ENCODE measurements at places on chromosomes 7 and 10.

- DNase-seq, result no peak
These were observed 363.3 kb upstream of the MBL2 start for GRCh38 chr10:53135897-53136253.

GRCh38 chr10:133075346-133076137 is 12.2 kb upstream of the ADGRA1 start:
- no peak for DNase-seq

GRCh38 chr7:135300913-135301765 is 67.5 kb downstream of the STRA8 start:
- DNase-seq, result no peak

DNA sequence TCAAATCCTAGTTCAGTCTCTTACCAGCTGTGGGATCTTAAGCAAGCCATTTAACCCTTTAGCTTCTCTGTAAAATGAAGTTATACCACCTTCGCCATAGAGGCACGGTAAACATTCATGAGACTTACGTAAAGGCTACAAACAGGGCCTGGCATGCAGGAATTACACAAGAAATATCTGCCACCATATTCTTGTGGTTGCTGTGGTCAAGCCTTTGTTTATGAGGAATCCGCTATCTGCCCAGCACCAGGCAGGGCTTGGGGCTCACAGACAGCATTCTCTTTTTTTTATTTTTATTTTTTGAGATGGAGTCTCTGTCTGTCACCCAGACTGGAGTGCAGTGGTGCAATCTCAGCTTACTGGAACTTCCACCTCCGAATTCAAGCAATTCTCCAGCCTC is 9.9 kb downstream of the AIFM2 start:
- DNase-seq, result peak; percentile 97

DNA sequence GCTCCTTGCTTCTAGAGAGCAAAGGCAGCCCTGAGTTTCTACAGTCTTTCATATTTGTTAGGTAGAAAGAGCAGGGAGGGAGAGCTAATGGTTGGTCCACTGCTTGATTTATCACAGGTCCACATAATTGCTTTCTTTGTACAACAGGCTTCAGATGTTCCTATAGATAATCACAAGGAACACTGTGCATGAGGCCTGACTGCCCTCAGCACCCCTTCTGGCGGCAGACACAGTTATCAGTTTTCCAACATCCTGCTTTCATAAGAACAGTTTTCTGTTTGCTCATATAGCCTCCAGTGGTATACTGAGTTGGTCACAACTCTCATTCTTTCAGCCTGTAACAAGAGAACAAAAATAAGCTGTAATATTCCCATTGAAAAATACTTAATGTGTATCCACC is 69.7 kb downstream of the AKR1C4 start:
- DNase-seq, result peak; percentile 41

Measured in hematopoietic multipotent progenitor cell treated with erythropoietin and hydrocortisone succinate and interleukin-3 and kit ligand, for 4 days (in vitro differentiated cells).